ENCODE measurements at places on chromosomes 2 and 18.

DNA sequence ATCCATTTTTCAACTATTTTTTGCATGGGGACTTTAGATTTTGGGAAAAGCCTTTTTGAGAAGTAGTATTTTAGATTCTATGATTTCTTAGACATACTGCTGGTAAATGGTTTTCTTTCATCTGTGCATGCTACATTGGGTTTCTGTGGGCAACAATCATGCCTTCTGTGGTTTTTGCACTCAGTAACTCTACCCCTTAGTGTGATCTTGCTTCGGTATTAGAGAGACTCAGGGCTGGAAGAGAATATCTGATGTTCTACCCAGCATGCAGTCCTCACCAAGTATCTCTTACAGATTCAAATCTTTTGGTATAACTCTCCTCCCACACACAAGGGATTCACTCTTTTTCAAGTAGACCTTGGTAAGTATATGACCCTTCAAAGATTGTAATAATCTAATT, 183.0 kb downstream of the PMAIP1 start:
- DNase-seq, result no peak

DNA sequence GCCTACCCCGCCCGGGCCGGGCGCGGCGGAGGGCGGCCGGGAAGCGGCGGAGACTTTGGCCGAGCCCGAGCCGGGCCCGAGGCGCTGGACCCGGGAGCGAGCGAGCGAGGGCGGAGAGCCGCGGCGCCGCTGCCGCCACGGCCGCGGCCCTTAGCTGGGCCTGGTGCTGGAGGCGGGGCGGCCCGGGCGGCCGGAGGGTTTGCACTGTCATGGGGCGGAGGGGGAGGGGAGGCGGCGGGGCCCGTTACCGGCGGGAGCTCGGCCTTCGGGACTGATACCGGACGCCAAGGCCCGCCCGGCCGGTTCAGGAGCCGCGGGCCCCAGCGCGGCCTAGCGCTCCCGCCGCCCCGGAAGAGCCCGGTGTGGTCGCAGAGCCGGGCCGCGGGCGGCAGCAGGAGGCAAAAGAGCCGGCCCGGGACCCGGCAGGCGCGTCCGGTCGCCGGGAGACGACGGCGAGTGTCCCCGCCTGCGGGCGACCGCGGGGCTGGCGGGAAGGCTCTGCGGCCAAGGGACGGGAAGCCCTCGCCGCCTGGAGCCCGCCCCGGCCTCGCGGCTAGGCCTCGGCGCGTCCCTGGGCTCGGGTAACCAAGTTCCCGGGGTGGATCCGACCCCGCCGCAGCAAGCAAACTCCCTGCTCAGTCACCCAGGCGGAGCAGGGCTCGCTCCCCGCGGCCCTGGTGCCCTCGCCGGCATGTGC, 697 bp downstream of the KCMF1 start:
- peak; percentile 5 for DNase-seq

GRCh38 chr2:203549406-203549805, 14.3 kb upstream of the RAPH1 start:
- no peak for DNase-seq

GRCh38 chr2:139721411-139721995, 941.3 kb upstream of the NXPH2 start:
- no peak for DNase-seq

- no peak for DNase-seq
Observed at GRCh38 chr2:146081459-146081858, 1561.5 kb upstream of the ZEB2 start.

DNA sequence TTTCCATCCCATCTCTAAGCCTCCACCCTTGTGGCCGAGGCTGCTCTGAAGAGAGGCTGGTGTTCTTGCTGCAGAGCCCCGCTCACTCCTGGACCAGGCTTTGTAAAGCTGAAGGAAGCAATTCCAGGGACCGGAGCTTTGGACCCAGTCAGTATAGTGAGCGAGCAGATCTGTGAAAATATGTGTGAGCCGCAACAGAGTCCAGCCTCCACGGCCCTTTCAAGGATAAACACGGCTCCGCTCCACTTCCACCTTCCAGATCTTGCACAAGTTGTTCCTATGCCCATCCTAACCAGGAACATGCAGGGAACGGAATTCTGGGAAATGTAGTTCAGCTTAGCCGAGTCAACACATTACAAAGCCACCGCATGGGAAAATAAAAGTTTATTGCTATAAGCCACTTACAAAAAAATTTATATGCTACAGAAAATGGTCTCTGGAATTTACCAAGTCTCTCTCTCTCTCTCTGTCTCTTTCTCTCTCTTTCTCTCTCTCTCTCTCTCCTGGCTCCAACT, 151.7 kb upstream of the ZNF521 start:
- DNase-seq, result peak; percentile 3

- DNase-seq, result peak; percentile 33
Observed at GRCh38 chr2:72148837-72149555, 1.3 kb upstream of the CYP26B1 start.

DNA sequence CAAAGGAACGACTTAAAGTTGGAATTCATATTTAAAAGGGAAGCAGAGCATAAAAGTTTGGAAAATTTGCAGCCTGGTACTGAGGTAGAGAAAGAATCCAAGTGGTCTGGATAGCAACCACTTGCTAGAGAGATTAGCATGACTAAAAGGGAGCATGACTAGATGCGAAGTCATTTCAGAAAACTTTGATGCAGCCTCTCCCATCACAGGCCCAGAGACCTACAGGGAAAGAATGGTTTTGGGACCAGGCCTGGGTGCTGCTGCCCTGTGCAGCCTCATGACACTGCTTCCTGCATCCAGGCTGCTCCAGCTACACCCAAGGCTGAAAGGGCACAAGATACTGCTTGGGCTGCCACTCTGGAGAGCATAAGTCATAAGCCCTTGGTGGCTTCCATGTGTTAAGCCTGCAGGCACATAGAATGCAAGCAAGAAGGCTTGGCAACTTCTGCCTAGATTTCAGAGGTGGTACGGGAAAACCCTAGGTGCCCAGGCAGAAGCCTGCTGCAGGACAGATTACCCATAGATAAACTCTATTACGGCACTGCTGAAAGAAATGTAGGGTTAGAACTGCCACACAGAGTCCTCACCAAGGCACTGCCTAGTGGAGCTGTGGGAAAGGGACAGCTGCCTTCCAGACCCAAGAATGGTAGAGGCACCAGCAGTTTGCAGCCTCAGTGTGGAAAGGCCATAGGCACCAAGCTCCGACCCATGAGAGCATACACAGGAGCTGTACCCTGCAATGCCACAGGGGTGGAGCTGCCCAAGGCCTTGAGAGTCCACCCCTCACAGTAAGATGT, 12.6 kb upstream of the CHN1 start:
- no peak for DNase-seq

- DNase-seq, result no peak
Observed at GRCh38 chr2:217538719-217539118, 464.1 kb downstream of the TNS1 start.

DNA sequence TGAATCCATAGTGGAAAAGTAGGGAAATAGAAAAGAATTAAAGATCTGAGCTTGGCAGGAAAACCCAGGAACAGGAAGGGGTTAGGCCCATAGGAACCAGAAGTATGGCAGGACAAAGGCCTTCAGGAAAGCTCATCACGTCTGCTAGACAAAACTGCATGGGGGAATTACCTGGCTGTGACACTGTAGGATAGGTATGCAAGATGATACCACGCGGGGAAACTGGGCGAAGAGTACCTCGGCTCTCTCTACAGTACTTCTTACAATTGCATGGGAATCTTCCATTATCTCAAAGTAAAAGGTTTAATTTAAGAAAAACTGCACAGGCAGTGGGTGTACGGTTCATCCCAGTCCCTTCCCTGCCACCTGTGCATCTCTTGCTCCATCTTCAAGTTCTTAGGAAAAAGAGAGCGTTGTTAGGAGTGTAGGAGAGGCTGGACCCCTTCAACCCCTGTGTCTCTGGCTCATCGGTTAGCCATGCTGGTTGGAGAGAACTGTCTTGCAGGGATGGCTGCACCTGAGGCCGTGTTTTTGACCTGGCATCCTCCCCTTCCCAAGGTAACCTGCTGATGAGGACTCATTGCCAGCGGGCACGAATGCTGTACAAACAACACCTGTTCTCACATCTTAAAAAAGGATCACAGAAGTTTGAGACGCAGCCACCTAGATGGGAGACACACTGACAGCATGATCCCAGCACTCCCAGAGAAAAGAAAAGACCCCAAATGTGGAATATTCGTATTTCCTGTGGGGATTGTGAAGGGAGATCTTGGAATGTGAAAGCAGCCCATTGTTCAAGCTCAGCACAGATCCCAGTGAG, 120.5 kb upstream of the COPS8 start:
- DNase-seq, result no peak

- DNase-seq, result no peak
Observed at GRCh38 chr18:79540904-79541282, 138.7 kb upstream of the CTDP1 start.

GRCh38 chr18:50642439-50642838, 82.6 kb downstream of the MAPK4 start:
- no peak for DNase-seq

DNA sequence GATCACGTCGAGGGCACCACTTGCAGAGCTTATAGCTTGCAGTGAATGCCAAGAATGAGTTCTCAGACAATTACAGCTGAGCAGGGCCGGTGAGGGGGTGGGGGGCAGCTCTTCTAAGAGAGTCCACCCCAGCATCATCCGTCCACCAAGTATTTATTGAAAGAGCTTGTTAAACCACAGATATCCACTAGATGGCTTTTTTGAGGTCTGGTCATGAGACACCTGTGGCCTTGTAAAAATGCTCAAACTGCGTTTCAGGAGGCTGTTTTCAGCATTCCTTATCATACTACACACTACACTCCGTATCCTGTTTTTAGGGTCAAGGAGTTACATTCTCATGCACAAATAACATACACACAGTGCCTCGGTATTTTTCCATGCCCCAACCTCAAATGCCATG, 51.5 kb downstream of the DNAJC10 start:
- peak; percentile 28 for DNase-seq
